H7 (cell line): ENCODE measurements at places on chromosomes 5 and 9.

GRCh38 chr9:106376689-106377088 lies 486.3 kb upstream of the ZNF462 start:
- DNase-seq, result no peak

DNA sequence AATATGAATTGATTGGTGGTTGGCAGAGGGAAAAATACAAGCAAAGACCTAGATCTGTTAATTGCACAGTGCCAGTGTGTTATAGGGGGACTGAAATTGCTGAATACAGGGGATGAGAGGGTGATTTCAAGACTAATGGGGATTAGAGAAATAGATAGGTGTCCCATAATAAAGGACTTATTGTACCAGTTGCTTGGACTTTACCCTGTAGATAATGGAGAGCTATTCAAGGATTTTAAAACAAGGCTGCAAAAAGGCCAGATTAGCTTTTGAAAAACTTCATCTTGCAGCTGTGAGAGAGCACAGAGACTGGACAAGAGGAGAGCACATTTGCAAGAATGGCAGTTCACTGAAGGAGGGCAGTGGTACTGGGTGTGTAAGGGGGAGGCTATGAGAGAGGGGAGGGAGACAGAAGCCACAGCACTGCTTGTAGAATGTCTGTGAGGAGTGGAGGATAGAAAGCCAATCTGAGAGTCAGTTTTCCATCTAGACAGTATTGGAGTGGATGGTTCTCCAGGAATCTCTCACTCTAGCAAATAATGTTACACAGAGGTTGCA lies 28.8 kb upstream of the SCAMP1 start:
- DNase-seq, result no peak

GRCh38 chr9:132910376-132910775 lies 31.7 kb downstream of the SPACA9 start:
- DNase-seq, result no peak

DNA sequence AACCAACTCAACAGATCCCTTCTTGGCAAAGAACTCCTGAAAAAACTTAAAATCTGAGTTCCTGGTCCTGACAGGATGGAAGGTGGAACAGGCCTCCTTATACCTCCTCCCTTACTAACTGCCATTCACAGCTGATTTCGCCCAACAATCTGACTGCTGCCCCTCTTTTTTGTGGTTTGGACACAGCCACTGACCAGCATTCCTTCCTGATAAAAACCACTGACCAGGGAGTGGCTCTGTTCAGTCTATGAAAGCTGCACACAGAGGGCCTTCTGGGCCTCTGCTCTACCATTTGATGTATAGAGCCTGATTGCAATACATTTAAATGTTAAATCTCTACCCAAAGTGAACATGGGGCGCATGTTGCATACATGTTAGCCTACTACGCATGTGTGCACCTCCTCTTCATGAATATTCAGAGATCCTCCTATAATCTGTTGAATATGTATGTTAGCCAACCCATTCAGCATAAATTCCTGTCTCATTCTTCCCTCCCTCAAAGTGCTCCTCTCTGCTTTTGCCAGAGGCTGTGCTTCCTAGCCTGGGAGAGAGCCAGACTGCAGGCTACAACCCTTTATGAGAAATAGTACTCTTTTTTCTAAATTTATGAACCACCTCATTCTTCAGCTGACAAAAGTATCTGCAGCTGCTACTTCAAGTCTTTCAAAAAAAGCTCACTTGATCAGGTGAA lies 93.7 kb upstream of the MRPS30 start:
- DNase-seq, result no peak

DNA sequence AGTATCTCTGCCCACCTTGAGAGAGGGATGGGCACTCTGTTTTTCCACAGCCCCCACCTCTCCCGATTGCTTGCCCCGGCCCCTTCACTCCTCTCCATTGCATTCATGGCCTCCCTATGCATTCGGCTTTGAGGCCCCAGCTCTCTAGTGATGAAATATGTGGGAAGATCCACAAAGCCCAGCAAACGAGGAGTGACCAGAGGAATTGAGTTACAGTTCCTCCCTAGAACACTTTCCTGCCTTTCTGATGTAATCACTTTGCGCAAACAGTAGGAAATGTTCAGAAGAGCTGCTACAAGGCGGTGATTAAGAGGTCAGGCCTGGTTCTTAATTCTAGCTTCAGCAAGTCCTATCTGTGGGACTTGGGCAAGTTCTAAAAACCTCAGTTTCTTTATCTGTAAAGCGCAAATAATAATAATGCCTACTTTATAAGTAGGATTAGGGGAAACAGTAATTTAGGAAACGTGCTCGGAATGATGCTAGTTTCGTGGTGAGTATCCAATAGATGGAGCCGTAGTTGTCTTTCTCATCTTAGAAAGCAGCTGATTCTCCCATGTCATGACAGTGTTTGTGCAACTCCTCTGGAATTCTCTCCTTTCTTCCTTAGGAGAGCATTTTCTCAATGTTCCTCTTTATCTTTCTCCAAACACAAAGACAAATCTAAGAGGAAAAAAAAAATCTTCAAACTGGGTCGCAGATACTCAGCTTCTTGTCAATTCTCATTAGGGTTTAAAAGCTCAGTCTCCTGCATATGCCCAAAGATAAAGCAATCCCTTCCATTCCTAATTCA lies 99.5 kb upstream of the MSX2 start:
- no peak for DNase-seq

GRCh38 chr5:176458904-176459561 lies 10.8 kb downstream of the FAF2 start:
- DNase-seq, result no peak

DNA sequence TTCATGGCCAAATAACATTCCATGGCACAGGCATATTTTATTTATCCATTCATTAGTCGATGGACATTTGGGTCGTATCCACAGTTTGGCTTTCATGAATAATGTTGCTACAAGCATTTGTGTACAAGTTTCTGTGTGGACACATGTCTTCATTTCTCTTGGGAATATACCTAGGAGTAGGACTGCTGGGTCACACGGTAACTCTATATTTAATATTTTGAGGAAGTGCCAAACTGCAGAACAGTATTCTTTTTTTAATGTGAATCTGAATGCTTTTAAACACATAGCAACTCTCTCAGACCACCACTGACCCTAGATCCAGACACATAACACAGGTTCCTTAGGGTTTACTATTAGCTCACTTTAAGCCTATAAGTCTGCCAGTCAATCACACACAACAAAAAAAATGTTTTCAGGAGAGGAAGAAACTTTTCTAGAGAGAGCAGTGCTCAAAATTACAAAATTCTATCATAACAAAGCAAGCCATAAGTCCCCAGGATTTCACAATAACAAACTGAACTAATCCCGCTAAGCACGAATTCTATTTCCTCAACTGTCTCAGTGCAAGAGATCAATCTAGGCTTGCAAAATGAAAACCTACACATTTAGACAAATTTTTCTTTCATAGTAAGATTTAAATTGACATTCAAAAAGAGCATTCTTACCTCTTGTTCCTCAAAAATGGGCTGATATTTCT lies 41.8 kb upstream of the GABBR2 start:
- no peak for DNase-seq

DNA sequence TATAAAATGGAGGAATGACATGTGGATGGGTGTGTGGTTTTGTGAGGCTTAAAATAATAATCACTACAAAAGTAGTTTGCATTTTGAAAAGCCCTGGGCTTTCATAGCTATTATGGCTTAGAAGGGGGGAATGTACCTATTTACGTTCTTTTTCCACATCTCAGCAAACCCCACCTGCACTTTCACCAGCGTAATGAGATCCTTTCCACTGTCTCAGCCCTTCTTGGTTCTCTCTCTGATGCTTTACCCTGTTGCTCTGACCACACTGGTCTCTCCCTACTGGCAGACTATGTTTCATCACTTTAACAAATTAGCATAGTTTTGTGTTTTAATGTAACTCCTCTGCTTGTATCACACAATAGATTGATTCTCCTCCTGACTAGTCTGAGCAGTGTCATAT lies 234.6 kb downstream of the DMRT2 start:
- no peak for DNase-seq

- DNase-seq, result no peak
Measured at GRCh38 chr5:124730381-124730780, 16.1 kb downstream of the ZNF608 start.

DNA sequence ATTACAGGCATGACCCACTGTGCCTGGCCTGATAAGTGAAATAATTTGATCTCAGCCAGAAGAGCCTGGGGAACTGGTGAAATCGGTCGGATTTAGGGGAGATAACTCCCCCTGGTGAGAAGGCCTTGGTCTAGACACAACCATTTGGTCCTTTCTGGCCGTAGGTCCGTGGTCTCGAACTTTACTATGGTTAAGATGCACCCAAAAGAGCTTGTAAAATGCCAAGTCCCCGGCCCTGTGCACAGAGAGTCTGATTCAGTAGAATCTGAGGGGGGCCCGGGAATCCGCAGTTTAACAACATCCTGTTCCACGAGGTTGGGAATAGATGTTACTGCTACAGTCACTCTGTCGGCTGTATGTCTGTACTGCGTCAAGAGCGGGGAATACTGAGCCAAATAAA lies 140.7 kb downstream of the C9orf50 start:
- no peak for DNase-seq

GRCh38 chr5:14118551-14119320 lies 24.4 kb upstream of the TRIO start:
- peak; percentile 38 for DNase-seq

DNA sequence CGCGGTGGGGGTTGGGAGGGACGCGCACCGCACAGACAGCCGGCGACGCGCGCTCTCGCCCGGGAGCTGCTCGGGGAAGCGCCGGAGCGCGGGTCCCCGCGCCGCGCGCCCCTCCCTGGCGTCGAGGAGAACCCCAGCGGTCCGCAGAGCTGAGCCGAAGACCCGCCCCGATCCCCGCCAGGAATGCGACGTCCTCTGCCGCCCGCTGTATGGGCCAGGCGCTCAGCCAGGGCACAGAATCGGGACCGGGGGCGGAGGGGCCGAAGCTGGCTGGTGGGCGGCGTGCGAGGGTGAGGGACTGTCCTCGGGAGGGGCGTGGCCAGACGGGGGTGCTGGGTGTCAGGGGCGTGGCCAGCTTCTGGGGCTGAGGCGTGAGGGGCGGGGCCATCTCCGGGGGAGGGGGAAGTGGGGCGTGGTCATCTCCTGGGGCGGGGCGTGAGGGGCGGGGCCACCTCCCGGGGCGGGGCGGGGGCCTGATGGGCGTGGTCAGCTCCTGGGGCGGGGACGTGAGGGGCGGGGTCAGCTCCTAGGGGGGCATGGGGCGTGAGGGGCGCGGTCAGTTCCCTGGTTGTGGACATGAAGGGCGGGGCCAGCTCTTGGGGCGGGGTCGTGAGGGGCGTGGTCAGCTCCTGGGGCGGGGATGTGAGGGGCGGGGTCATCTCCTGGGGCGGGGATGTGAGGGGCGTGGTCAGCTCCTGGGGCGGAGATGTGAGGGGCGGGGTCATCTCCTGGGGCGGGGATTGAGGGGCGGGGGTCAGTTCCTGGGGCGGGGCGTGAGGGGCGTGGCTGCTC lies 965 bp downstream of the PTGDS start:
- DNase-seq, result peak; percentile 100

GRCh38 chr5:1338506-1339070 lies 6.3 kb downstream of the CLPTM1L start:
- DNase-seq, result no peak

DNA sequence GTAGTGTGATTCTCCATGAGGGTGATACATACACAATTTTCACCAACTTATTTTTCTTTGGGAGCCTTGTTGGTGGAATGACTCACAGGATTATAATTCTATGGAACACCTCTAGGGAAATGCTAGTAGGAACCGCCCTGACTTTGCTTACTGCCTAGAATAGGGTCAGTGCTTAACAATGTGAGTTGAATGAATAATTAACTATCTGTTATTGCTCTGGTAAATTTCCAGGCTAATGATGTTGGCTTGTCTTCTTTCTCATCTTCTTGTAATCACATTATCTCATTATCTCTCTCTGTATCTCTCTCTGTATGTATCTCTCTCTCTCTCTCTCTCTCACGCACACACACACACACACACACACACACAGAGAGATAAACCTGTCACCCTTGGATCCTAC lies 291.1 kb downstream of the TRIM32 start:
- no peak for DNase-seq

DNA sequence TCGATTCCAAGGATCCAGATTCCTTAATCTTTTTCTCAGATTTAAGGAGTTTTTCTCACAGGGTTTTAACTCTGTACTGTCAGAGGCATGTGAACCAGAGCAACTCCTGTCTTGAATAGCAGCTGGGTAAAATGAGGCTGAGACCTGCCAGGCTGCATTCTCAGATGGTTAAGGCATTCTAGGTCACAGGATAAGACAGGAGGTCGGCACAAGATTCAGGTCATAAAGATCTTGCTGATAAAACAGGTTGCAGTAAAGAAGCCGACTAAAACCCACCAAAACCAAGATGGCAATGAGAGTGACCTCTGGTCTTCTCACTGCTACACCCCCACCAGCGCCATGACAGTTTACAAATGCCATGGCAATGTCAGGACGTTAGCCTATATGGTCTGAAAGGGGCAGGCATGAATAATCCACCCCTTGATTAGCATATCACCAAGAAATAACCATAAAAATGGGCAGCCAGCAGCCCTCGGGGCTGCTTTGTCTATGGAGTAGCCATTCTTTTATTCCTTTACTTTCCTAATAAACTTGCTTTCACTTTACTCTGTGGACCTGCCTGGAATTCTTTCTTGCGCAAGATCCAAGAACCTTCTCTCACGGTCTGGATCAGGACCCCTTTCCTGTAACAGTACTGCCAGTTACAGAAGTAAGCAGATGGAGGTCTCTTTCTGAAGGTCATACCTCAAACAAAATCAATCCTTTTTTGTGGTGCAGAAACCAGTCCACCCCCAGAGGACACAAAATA lies 87.1 kb downstream of the SLC38A9 start:
- no peak for DNase-seq

- DNase-seq, result no peak
Measured at GRCh38 chr5:91797576-91797975, 414.5 kb upstream of the ARRDC3 start.

DNA sequence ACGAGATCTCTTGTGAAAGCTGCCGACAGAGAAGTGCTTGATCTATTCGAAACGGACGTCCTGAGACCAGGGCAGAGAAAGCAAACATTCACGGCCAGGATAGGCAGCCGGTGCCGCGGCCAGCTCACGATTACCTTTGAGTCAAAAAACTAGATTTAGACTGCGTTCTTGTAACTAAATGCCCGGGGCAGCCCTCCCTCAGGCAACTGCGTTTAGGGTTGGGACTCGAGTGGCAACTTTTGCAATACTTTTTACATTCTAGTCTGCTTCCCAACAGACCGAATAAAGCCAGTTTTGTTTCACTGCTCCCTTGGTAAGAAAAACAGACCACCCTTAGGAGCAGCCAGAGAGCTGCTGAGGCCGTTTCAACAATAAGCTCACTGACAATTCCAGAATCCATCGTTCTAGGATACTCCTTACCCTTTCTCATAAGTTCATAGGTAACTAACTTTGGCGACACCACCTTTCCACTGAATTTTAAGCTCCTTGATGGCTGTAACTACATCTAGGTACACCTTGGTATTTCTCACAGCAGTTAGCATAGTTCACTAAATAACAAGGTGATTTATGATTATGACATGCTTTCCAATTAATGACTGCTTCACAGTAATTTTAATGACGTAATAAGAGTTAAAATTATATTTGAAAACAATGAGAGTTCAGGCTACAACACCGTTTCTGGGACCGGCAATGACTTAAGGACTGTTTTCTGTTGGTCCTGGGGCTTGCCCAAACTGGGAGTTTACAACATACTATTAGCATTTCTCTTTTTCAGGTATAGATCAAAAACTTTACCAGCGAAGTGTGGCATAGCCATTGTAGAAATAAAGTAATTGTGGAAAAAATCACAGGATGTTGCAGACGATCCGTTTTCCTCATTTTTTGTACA lies 899 bp upstream of the RAPGEF6 start:
- DNase-seq, result no peak
